ENCODE measurements at places on chromosomes 11 and 22. TPM values are rescaled to one million over a fixed set of nuclear protein-coding genes. Genes with fewer than 3 reads are reported as not detected.

Gene ANGPTL5
- not detected for total RNA-seq

Gene SCGB1A1
- total RNA-seq = not detected

Gene TEF
- 4.3 TPM for total RNA-seq

Gene LRRC74B
- total RNA-seq = not detected

Gene TPBGL
- total RNA-seq = 0.43 TPM

Gene OR51B5
- not detected for total RNA-seq

Gene MMP1
- total RNA-seq = not detected

Gene MMP27
- not detected for total RNA-seq

Gene SCN2B
- total RNA-seq = not detected

Gene RHOD
- not detected for total RNA-seq

Gene NXPE2
- not detected for total RNA-seq

Gene FIBP
- 157 TPM for total RNA-seq

Gene GRAMD4
- 6.8 TPM for total RNA-seq

Gene DDTL
- 8.0 TPM for total RNA-seq

Gene APOA4
- total RNA-seq = not detected

Gene TRIM6
- 0.31 TPM for total RNA-seq

Gene ZNF202
- 23.5 TPM for total RNA-seq

Gene NAV2
- 0.67 TPM for total RNA-seq

Gene MISFA
- 3.2 TPM for total RNA-seq
